ENCODE measurements at places on chromosomes 4 and X.

DNA sequence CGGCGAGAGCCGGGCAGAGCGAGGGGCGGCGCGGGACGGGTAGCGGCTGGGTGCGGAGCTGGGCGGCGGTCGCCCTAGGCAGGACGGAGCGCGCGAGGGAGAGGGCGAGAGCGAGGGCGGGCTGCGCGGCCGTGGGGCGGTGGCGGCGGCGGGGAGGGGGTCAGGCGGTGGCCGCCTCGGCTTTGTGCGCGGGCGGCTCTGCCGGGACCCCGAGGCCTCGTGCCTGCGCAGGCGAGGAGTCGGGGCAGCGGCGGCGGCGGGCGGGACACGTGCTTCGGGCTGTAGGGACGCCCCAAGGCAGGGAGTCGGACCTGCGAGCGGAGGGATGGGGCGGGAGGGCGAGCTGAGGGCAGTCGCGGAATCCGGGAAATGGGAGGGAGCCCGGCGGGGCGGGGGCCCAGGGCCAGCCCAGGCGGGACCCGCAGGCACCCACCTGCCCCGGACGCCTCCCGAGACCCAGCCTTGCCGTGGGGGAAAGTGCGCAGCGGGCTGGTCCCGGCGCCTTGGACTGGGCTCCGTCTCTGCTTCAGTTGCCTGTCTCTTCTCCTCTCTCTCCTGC lies 465 bp downstream of the BMPR1B start:
- no peak for DNase-seq

DNA sequence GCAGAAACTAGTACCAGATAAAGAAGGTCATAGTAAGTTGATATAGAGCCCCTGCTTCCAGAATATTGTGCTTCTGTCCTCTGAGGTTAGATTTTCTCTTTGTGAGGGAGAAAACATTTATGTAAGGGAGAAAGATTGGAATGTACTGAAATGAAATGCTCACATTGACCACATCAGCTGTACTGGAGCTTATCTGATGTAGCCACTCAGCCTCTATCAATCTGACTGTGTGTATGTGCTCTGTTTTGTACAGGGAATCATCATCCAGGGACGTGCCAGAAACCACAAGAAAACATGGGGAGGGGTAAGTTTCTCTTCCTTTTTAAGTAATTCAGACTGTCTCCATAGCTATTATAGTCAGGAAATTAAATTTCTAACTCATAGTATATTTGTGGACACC lies 56.8 kb downstream of the PRRG1 start:
- no peak for DNase-seq

DNA sequence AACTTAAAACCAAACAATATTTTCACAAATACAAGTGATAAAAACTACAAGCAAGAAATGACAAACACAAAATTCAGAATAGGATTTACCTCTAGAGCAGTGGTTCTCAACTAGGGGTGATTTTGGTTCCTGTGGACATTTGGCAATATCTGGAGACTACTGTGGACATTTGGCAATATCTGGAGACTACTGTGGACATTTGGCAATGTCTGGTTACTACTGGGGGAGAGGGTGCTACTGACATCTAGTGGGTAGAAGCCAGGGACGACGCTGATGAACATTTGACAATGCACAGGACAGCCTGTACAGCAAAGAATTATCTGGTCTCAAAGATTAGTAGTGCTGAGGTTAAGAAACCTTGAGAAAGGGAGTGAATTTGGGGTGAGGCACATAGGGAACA lies 169.8 kb downstream of the CLCN4 start:
- no peak for DNase-seq

DNA sequence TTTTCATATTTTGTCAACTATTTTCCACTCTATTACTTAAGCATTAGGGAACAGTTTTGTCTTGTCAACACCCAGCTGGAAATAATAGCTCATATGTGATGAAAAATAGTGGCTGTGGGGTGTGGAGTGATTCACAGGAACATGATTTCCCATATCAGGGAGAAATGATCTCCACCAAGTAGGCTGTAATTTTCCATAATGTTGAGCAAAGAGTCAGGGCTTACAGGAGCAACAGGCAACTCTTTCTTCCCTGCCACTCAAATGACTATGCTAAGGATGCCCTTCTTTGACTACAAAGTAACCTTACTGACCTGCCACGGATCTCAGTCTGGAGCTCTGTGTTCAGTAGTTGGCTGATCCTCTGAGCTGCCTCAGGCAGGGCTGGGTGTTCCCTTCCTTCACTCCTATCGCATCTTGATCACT lies 90.0 kb upstream of the GATB start:
- no peak for DNase-seq

DNA sequence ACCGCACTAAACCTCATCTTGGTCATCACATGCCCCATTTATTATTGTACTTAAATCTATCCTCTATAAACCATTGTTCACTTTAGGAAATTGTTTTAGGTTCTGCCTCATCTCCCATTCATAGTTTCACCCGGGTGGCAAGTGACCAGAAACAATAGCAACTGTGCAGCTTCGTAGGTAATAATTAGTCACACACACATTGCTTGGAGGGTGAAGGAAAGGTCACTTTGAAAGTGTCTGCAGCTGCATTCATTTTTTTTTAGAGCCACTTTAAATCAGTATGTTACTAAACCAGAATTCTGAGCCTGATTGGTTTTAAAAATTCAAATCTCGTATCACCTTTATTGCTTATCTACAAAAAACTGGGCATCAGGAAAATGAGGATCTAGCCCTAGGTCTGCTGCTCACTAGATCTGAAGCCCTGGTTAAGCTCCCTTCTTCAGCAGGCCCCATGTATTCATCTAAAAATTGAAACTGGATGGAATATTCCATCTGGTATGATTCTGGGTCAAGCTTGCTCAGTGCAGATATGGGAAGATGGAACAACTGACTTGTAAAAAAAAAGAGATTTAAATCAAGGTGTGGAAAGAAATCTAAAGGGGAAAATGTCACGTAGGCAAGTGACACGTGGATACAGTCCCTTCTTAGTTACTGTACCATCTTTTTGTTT lies 62.4 kb downstream of the LIMCH1 start:
- no peak for DNase-seq

DNA sequence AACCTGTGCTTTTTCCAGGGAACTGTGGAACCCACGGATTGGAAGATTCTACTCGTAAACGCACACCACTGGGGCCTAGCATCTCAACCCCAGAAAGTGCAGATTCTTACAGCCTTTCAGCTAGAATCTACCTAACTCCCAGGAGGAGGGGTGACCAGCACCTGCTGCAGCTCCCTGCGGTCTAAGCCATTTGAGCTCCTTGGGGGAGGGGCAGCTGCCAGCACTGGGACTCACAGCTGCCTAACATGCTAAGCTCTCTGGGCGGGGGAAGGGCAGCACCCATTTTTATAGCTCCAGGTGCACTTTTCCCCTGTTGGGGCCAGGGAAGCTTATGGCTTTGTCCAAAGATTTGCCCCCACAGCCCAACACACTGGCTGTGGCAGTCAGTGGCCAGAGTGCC lies 595.7 kb upstream of the EPHA5 start:
- DNase-seq: no peak

GRCh38 chr4:123361195-123361861 lies 35.3 kb upstream of the SPRY1 start:
- peak; percentile 57 for DNase-seq

- DNase-seq: no peak
Measured at GRCh38 chrX:47384502-47384901, 14.1 kb downstream of the ZNF157 start.

DNA sequence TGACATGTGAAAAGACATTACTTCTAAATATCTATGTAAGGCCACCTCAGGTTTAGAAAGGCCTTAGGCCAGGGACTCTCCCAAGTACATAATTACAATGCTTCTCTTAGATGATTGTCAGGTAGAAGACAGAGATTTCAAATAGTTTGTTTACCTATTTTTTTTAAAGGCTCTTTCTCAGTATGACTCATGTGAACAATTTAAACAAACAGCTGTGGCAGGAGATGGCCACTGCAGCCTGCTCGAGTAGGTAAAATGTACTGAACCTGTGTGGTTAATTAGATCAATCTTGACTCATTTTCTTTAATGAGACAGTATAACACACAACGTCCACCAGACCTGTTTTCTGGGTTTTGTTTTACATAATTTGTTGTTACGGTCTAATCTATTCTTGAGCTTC lies 50.2 kb downstream of the LEF1 start:
- DNase-seq: no peak

- no peak for DNase-seq
Measured at GRCh38 chrX:140229191-140229590, 263.9 kb upstream of the CXorf66 start.

GRCh38 chrX:21870494-21870893 lies 14.7 kb downstream of the YY2 start:
- no peak for DNase-seq

GRCh38 chr4:44623676-44624075 lies 27.7 kb downstream of the YIPF7 start:
- DNase-seq: peak; percentile 45

GRCh38 chrX:37580080-37580479 lies 8.6 kb downstream of the LANCL3 start:
- no peak for DNase-seq

- DNase-seq: no peak
Measured at GRCh38 chr4:48499551-48500066, 9.6 kb downstream of the ZAR1 start.

Measured in forelimb muscle (tissue), 1 donor.